Stimulated activated CD8-positive, alpha-beta memory T cell treated with anti-CD3 and anti-CD28 coated beads, Interleukin-15, amount 100 ng/mL, for 1 hour (primary cell): ENCODE measurements at places on chromosomes 5 and 9.

- DNase-seq, result no peak
Measured at GRCh38 chr9:1008216-1008615, 31.8 kb downstream of the DMRT3 start.

- no peak for DNase-seq
Measured at GRCh38 chr5:56610093-56610698, 205.2 kb upstream of the MAP3K1 start.

DNA sequence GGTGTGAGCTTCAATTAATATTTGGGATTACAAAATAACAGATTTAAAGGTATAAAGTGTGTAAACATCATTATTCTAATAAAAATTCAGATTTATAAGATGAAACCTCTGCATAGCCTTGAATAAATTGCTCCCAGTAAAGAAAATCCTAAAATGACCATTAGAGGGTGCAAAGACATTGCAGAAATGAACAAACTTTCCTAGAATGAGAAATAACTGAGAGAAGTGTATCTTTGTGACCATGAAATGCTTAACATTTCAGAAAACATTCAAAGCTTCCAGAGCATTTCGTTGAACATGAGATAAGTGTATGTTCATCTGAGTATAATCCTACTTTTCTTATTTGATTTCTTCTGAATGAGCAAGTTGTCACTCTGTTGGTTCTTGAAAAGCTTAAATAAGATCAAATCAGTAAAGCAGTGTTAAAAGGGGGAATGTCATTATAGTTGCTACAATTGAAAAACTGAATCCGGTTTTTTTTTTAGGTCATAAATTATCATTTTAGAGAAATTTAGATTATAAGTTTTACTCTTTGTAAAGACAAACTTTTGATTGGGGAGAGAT is 24.7 kb upstream of the NUDT12 start:
- no peak for DNase-seq

- no peak for DNase-seq
Measured at GRCh38 chr5:143541943-143542797, 138.7 kb upstream of the NR3C1 start.

GRCh38 chr9:137359850-137360249 is 57.8 kb upstream of the NRARP start:
- no peak for DNase-seq

- peak; percentile 24 for DNase-seq
Measured at GRCh38 chr5:151154931-151155774, 2.4 kb downstream of the ANXA6 start.

DNA sequence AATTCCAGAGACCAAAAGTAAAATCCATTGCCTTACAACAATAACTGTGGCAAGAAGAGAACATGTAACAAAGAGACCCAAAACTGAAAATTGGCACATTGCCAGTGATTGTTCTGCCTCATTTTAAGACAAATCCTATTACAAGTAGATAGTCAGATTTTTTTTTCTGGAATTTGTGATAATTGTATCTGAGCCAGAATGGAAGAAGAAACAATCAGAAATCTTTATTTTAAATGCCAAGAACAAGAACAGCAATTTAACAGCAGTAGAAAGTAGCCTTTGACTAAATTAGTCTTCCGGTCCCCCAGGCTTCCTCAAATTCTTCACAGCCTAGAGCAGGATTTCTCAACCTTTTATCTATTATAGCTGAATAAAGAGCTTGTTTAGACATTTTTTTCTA is 106.7 kb upstream of the PTPN3 start:
- no peak for DNase-seq

GRCh38 chr5:150645070-150645700 is 4.7 kb downstream of the SYNPO start:
- no peak for DNase-seq

- no peak for DNase-seq
Measured at GRCh38 chr9:134595014-134595413, 46.6 kb upstream of the COL5A1 start.

DNA sequence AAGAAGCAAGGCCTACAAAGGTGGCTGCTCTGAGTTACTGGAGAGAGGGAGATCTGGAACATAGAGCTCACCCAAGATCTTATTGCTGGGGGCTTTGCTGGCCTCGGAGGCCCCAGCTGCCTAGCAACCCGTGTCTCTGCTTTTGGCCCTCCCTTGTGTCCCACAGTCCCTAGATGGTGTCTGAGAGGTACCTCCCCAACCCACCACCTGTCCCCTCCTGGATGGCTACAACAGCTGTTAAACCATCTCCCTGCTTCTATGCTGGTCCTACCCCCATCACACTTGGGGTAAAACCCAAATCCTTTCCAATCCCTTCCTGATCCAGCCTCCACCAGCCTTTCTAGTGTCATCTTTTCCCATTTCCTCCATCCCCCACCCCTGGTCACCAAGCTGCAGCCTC is 86.6 kb downstream of the PPARGC1B start:
- DNase-seq, result no peak

- DNase-seq, result no peak
Measured at GRCh38 chr5:71893451-71893850, 174.4 kb downstream of the CARTPT start.

- DNase-seq, result no peak
Measured at GRCh38 chr5:158606233-158606632, 493.5 kb downstream of the EBF1 start.

GRCh38 chr9:126128494-126129142 is 198.0 kb upstream of the MVB12B start:
- DNase-seq, result no peak

- DNase-seq, result no peak
Measured at GRCh38 chr9:32554107-32554506, 1.7 kb upstream of the TOPORS start.

DNA sequence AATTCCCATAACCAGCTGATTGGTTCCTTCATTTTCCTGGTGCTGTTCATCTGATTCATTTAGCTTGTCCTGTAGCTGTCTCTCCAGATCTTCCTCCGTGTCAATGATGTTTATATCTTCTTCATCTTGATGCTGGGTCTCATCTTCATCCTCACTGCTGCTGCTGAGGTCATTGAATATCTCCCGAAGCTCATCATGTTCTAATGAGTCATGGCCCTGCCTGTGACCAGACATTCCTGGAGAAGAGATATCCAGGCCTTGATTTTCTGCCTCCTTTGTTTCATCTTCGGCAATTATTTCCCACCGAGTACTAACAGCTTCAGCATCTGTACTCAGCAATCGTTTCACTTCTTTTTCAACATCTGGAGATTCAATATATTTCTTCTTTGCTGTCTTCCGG is 1.4 kb downstream of the TAF7 start:
- no peak for DNase-seq

DNA sequence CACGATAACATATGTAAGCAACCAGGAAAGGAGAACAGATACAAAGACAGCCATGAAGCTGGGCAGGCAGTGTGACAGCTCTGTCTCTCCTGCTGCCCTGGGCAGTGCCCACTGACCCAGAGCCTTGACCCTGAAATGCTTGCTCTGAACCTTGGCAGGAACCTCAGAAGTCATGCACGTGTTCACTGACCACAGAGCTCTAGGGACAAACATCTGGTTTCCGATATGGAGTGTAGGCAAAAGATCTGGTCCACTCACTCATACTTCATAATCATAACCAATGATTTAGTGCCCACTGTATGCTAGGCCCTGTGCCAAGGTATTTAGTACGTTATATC is 102.6 kb downstream of the FSTL4 start:
- DNase-seq, result no peak

DNA sequence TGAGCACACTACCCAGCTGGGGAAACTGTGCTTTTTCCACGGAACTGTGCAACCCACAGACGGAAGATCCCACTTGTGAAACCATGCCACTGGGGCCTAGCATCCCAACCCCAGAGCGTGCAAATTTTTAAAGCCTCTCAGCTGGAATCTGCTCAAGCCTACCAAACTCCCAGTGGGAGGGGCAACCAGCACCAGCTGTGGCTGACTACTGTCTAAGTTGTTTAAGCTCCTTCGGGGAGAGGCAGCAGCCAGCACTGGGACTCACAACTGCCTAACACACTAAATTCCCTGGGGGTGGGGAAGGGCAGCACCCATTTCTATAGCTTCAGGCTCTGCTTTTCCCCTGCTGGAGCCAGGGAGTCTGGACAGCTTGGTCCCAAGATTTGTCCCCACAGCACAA is 287.6 kb upstream of the MSX2 start:
- DNase-seq, result no peak

DNA sequence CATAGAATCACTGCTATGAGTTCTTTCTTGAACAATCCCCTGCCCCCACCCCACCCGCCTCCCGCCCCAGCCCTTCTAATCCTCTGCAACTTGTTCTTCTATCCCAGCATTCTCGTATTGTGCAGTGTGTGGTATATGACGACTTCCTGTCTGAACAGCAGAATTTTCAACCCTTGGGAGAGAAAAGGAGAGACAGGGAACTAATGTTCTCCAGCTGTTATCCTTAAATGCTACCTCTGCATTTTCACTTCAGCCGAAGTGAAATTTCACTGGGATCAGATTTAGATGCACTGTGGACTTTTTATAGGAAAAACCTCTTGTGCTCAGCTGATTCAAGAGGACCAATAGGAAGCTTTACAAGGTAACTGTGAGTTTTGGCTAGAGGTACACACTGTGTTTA is 2.2 kb downstream of the FBXL7 start:
- DNase-seq, result no peak

GRCh38 chr5:893711-894110 is 1.0 kb downstream of the TRIP13 start:
- DNase-seq, result no peak

- DNase-seq, result no peak
Measured at GRCh38 chr5:160749682-160750081, 102.3 kb downstream of the ATP10B start.

GRCh38 chr9:109981091-109981490 is 201.1 kb downstream of the PALM2AKAP2 start:
- no peak for DNase-seq

DNA sequence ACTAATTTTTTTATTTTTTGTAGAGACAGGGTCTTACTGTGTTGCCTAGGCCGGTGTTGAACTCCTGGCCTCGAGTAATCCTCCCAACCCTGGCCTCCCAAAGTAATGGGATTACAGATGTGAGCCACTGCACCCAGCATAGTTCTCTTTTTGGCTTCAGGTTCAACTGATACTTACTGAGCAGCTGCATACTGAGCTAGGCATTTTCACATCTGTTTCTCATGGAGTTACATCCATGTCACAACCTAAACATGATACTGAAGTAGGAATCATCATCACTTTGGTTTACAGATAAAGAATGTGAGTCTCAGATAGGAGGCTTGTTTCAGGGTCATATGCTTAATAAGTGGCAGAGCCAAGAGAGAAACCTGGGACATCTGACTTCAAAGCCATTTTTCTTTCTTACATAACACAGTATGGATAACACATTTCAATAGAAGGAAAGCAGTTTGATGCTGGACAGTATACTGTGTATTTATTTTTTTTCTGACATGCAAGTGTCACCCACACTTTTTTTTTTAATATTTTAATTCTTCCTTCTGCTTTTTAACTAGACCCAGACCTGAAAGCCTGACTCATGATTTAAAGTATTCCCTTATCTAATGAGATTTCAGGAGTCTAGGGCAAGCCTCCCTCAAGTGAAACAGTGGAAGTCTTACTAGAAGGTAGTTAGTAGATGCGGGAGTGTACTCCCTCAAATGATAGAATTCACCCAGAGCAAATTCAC is 90.8 kb downstream of the HACD4 start:
- DNase-seq, result no peak

DNA sequence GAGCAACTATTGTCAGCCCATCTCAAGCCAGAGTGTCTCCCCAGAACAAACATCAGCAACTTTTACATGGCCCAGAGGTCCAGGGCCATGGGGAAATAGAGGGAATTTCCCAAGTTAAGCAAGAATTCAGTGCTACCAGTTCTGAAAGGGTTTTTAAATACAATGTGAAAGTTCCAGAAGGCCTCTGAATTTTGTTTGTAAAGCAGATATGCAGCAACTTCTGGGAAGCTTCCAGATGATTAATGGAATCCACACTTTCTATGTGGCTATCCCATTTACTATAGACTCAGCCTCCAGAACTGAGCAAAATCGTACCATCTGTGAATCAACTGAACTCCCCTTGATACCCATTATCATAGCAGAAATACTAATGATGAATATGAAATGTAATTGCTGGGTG is 93.8 kb downstream of the FEM1C start:
- DNase-seq, result no peak

DNA sequence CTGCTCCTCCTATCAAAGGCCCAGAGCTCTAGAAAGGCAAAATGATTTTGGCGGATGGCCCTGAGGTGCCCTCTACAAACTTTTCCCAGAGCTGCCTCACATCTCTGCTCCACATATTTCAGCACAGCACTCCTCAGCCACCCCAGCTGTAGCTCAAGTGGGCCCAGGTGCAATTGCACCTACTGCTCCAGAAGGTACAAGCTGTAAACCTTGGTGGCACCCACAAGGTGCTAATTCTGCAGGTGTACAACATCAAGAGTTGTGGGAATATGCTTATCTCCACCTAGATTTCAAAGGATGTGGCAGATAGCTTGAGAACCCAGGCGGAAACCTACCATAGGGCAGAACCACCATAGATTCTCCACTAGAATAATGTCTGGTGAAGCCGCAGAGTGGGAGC is 432.2 kb downstream of the TMEM232 start:
- no peak for DNase-seq

DNA sequence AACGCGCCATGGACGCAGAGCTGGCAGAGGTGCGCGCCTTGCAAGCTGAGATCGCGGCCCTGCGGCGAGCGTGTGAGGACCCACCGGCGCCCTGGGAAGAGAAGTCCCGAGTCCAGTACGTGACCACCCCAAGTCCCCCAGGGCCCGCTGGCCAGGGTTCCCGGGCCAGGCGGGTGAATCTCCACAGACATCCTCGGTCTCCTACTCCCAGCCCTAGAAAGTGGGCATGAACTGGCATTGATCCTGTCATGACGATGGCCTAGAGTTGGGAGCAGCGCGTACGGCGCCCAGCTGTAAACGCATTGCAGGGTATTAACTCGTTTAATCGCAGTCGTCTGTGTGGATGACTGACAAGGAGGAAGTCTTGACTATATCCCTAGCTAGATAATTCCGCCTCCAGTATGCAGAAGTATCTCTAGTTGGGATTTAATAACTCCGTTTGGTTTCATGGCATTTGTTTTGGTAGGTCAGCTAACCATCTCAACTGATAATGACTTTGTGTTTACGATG is 293 bp downstream of the CENPP start:
- no peak for DNase-seq

GRCh38 chr5:107646418-107646817 is 24.3 kb downstream of the EFNA5 start:
- DNase-seq, result no peak

- no peak for DNase-seq
Measured at GRCh38 chr5:176611435-176611834, 1.5 kb upstream of the GPRIN1 start.

GRCh38 chr9:116466271-116467235 is 220.6 kb upstream of the TRIM32 start:
- DNase-seq, result no peak

DNA sequence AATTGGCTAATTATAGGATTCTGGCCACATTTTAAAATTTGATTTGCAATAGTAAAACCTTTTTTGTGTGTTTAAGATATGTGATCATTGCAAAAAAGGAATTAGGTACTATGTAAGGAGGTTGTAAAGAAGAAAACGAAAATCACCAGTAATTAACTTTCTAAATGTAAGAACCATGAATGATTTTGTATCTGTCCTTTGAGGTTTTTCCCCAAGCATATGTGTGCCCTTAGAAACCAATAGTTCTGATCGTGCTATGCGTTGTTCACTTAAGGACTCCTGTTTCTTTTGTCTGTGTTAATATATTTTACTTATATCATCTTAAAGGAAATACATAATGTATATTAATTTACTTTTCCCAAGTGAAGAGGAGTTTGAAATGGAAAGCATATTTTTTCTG is 410.2 kb downstream of the PSAT1 start:
- DNase-seq, result no peak

- no peak for DNase-seq
Measured at GRCh38 chr9:95670122-95670521, 153.4 kb upstream of the PTCH1 start.
